ENCODE measurements at places on chromosomes 7 and 10.
A peak's percentile ranks its signal among the peaks of the same experiment; 100 is the strongest.

- H3K4me3 ChIP-seq: no peak overlapping the region
- peaks cover 41% of the 10 kb centered on the region for H3K36me3 ChIP-seq
- H3K27me3 ChIP-seq: no peaks in the 10 kb centered on the region
- H3K4me1 ChIP-seq: peaks cover 65% of the 10 kb centered on the region
These were observed 137.1 kb downstream of the SLC25A13 start for GRCh38 chr7:96184783-96185182.

GRCh38 chr7:29610086-29610485 is 46.5 kb downstream of the PRR15 start:
- no peak overlapping the region for H3K27ac ChIP-seq
- no peaks in the 10 kb centered on the region for H3K36me3 ChIP-seq

GRCh38 chr7:157136372-157136771 is 2.4 kb upstream of the UBE3C start:
- H3K27ac ChIP-seq: no peak overlapping the region
- H3K27me3 ChIP-seq: peaks cover 28% of the 10 kb centered on the region
- DNase-seq: no peak
- peaks cover 19% of the 10 kb centered on the region for H3K4me1 ChIP-seq

DNA sequence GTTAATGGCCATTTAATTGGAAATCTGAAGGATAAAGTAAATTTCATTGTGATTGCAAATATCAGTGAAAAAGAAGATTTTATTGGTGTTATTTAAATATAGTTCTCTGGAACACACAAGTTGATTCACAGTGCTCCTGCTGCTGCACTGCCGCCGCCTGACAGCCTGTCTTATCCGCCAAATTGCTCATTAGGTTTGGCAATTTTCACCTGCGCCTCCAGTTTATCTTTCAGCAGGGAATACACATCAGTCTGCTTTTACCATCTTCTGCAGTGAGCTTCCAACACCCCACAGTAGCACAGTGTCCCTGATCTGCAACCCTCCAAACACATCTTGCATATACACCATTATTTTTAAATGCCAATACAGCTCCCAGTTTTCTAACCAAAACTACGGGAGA is 308.3 kb downstream of the PARD3 start:
- no peak for DNase-seq
- H3K4me1 ChIP-seq: peaks cover 10% of the 10 kb centered on the region
- H3K27me3 ChIP-seq: no peaks in the 10 kb centered on the region
- H3K27ac ChIP-seq: no peak overlapping the region

DNA sequence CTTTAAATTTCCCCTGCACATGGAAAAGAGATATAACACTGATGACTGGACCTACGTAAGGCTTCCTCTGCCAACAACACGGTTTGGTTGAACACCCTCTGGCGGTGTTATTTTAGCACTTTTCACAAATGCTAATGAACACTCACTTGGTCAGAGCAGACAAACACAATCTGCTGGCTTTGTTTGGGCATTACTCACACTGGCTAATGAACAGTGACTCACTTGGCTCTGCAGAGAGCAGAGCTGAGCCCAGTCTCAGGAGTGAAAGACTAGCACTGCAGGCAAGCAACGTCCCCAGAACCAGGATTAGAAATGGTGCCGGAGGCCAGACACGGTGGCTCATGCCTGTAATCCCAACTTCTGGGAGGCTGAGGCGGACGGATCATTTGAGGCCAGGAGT is 430.8 kb downstream of the PLXNA4 start:
- no peak for DNase-seq
- H3K4me1 ChIP-seq: peaks cover 9% of the 10 kb centered on the region
- no peak overlapping the region for H3K4me3 ChIP-seq
- H3K27ac ChIP-seq: no peak overlapping the region
- no peaks in the 10 kb centered on the region for H3K36me3 ChIP-seq

- peaks cover 6% of the 10 kb centered on the region for H3K4me1 ChIP-seq
- H3K36me3 ChIP-seq: peaks cover 47% of the 10 kb centered on the region
- H3K4me3 ChIP-seq: no peak overlapping the region
- H3K27me3 ChIP-seq: no peaks in the 10 kb centered on the region
- no peak overlapping the region for H3K27ac ChIP-seq
- no peak for DNase-seq
These were observed 203.8 kb downstream of the ZEB1 start for GRCh38 chr10:31522820-31523219.

GRCh38 chr7:150377635-150378034 is 1.5 kb upstream of the ZNF775 start:
- H3K27ac ChIP-seq: peak overlapping the region; percentile 86
- H3K27me3 ChIP-seq: peaks cover 8% of the 10 kb centered on the region
- H3K36me3 ChIP-seq: peaks cover 23% of the 10 kb centered on the region
- no peak for DNase-seq

- H3K27ac ChIP-seq: no peak overlapping the region
- DNase-seq: no peak
- H3K36me3 ChIP-seq: no peaks in the 10 kb centered on the region
- H3K4me3 ChIP-seq: no peak overlapping the region
- H3K27me3 ChIP-seq: peaks cover 43% of the 10 kb centered on the region
These were observed 2.1 kb upstream of the DMBT1 start for GRCh38 chr10:122558452-122558851.

DNA sequence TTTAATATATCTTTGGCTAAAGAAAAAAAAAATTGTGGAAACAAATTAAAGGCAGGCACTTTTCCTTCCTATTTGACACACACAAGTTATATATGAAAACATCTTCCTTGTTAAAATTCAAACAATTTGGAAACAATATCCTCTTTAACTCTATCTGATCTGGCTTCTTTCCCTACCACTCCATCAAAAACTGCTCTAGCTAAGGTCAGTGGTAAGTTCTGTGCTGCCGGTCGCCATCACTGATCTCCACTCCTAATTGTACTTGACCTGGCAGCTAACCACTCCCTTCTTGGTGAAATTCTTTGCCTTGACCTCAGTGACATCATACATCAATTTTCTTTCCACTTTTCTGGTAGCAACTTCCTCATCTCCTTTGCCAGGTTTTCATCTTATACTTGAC is 47.9 kb upstream of the MRLN start:
- no peaks in the 10 kb centered on the region for H3K27me3 ChIP-seq
- DNase-seq: no peak
- H3K36me3 ChIP-seq: peaks cover 80% of the 10 kb centered on the region
- no peaks in the 10 kb centered on the region for H3K4me1 ChIP-seq

DNA sequence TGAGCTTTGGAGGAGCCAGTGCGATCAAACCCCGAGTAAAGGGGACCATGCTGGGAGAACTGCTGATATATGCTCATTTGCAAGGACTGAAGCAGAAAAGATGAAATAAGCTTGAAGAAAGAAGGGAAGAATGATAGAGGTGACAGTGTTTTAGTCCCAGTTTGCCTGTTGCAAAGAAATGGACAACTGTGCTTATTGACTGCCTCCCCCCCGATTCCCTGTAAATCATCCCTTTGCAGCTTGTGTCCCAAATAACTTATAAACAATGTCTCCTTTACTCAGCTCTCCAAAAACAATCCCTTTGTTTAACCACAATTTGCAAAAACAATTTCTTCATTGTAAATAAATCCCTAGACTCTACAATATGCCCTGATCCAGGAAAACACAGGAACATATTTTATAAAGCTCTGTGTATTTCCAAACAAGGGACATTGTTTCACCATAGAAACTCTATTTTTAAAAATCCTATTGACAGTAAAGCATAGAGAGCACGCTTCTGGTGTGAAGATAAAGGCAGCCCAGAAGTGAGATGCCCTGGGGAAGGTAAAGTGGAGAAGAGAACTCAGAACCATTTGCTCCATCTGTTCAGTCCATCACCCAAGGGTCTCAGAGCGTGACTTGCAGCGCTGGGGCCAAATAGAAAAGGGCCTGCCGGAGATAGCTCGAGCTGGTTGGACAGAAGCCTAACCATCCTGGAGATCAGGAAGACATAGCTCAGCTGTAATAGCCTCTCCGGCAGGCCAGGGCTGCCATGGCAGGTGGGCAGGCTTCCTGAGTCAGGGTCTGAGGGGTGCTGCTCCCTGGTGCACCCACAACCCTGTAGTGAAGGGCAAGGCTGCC is 280.5 kb downstream of the WDR11 start:
- H3K27ac ChIP-seq: no peak overlapping the region
- H3K4me1 ChIP-seq: peaks cover 26% of the 10 kb centered on the region
- H3K36me3 ChIP-seq: no peaks in the 10 kb centered on the region
- H3K4me3 ChIP-seq: no peak overlapping the region

GRCh38 chr10:113213035-113213434 is 263.0 kb downstream of the TCF7L2 start:
- H3K4me1 ChIP-seq: peaks cover 4% of the 10 kb centered on the region
- no peaks in the 10 kb centered on the region for H3K27me3 ChIP-seq
- no peak overlapping the region for H3K27ac ChIP-seq
- no peaks in the 10 kb centered on the region for H3K36me3 ChIP-seq
- DNase-seq: no peak

DNA sequence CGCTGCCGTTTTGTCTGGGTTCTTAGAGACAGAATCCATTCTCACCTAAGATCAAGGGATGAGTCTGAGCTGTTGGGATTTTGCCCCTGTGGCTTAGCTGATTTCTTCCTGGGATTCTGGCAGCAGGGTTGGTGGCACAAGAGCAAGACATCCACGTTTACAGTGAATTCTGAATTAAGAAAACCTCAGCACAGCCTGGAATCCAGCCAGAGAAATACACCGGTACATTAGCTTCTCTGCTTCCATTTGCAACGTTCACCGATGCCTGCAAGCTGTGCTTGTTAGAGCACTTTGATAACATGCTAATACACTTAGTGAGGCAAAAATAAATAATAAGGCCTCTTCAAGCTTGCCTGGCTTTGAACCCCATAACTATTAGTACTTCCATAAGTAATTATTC is 569.8 kb downstream of the CALN1 start:
- DNase-seq: no peak
- no peak overlapping the region for H3K4me3 ChIP-seq
- H3K4me1 ChIP-seq: no peaks in the 10 kb centered on the region
- no peaks in the 10 kb centered on the region for H3K36me3 ChIP-seq
- no peak overlapping the region for H3K27ac ChIP-seq
- peaks cover 12% of the 10 kb centered on the region for H3K27me3 ChIP-seq

- H3K4me1 ChIP-seq: peaks cover 31% of the 10 kb centered on the region
- H3K36me3 ChIP-seq: peaks cover 52% of the 10 kb centered on the region
- DNase-seq: peak; percentile 74
- peaks cover 3% of the 10 kb centered on the region for H3K27me3 ChIP-seq
These were observed 198.2 kb downstream of the MLLT10 start for GRCh38 chr10:21732067-21732772.

GRCh38 chr10:77413231-77413630 is 224.4 kb downstream of the KCNMA1 start:
- H3K4me1 ChIP-seq: peaks cover 34% of the 10 kb centered on the region
- DNase-seq: no peak
- H3K36me3 ChIP-seq: no peaks in the 10 kb centered on the region
- no peak overlapping the region for H3K27ac ChIP-seq

GRCh38 chr10:75230600-75231038 is 5.1 kb downstream of the COMTD1 start:
- H3K27ac ChIP-seq: peak overlapping the region; percentile 53
- no peaks in the 10 kb centered on the region for H3K27me3 ChIP-seq
- H3K36me3 ChIP-seq: peaks cover 47% of the 10 kb centered on the region
- H3K4me1 ChIP-seq: peaks cover 37% of the 10 kb centered on the region
- H3K4me3 ChIP-seq: no peak overlapping the region

DNA sequence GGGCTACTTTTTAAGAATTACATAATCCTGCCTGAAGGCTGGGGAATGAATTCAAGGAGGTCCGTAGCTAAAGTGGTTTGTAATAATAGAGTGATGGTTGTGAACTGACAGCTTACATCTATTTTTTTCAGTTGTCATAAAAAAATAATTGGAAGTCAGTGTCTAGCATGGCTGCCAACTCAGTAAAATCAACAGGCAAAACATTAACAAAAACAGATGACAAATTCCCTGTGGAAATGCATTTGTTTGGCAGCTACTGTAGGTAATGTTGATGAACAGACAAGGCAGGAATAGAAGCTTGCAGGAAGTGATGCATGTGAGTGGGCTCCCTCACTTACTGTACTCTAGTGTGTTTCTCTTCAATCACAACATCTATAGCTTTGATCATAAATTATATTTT is 766.0 kb upstream of the POT1 start:
- H3K27me3 ChIP-seq: peaks cover 5% of the 10 kb centered on the region
- no peaks in the 10 kb centered on the region for H3K4me1 ChIP-seq
- no peak overlapping the region for H3K27ac ChIP-seq
- no peak overlapping the region for H3K4me3 ChIP-seq
- no peak for DNase-seq

- no peaks in the 10 kb centered on the region for H3K4me1 ChIP-seq
- H3K36me3 ChIP-seq: no peaks in the 10 kb centered on the region
These were observed 69.5 kb downstream of the SEC61G start for GRCh38 chr7:54689394-54690049.

DNA sequence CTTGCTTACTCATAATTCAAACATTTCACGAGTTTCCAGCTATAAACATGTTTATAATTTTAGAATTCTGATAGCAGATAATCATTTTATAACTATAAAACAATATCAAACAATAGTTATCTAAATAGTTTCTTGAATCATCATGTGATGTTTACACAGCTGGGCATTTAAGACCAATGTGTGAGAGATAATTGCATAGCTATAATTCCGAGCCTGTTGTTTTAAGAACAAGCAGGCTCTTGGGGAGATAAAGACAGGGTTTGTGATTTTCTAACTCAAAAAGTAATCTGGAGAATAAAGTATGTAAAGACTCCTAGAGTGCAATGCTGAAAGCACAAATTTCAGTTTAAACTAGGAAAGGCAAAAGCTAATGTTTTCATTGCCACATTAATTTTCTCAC is 331.2 kb downstream of the LRRTM3 start:
- H3K4me1 ChIP-seq: no peaks in the 10 kb centered on the region
- no peak overlapping the region for H3K4me3 ChIP-seq
- H3K27ac ChIP-seq: no peak overlapping the region
- no peaks in the 10 kb centered on the region for H3K36me3 ChIP-seq
- H3K27me3 ChIP-seq: no peaks in the 10 kb centered on the region

GRCh38 chr7:41824284-41824683 is 121.4 kb upstream of the INHBA start:
- no peaks in the 10 kb centered on the region for H3K27me3 ChIP-seq
- H3K27ac ChIP-seq: no peak overlapping the region
- no peaks in the 10 kb centered on the region for H3K4me1 ChIP-seq
- H3K36me3 ChIP-seq: peaks cover 7% of the 10 kb centered on the region
- DNase-seq: no peak

GRCh38 chr7:46544396-46545008 is 623.4 kb upstream of the IGFBP3 start:
- no peaks in the 10 kb centered on the region for H3K27me3 ChIP-seq
- H3K36me3 ChIP-seq: peaks cover 4% of the 10 kb centered on the region
- H3K4me3 ChIP-seq: no peak overlapping the region
- H3K4me1 ChIP-seq: peaks cover 5% of the 10 kb centered on the region

DNA sequence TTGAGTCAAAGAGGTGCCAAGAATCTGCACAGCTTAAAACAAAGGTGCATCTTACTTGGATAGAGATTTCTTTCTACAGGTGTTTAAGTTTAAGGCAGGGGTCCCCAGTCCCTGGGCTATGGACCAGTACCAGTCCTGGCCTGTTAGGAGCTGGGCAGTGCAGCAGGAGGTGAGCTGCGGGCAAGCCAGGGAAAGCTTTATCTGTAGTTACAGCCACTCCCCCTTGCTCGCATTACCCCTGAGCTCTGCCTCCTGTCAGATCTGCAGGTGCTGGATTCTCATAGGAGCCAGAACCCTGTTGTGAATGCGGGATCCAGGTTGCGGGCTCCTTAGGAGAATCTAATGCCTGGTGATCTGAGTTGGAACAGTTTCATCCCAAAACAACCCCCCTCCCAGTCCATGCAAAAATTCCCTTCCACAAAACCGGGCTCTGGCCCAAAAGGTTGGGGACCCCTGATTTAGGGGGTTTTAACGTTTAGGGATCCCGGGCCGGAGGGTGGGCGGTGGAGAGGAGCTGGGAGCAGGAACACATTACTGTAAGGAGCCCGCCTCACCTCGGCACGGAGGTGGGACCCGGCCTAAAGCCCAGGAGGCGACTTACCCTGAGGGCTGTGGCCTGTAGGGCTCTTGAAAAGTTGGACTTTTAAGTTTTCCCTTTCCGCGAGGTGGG is 60.2 kb downstream of the ZNF467 start:
- peaks cover 9% of the 10 kb centered on the region for H3K36me3 ChIP-seq
- no peak overlapping the region for H3K27ac ChIP-seq
- no peaks in the 10 kb centered on the region for H3K27me3 ChIP-seq
- H3K4me3 ChIP-seq: peak overlapping the region; percentile 66
- no peak for DNase-seq
